Mesothelial cell of epicardium (in vitro differentiated cells): ENCODE measurements at places on chromosomes 2 and 18. TPM values are rescaled to one million over a fixed set of nuclear protein-coding genes. Genes with fewer than 3 reads are reported as not detected.

DNA sequence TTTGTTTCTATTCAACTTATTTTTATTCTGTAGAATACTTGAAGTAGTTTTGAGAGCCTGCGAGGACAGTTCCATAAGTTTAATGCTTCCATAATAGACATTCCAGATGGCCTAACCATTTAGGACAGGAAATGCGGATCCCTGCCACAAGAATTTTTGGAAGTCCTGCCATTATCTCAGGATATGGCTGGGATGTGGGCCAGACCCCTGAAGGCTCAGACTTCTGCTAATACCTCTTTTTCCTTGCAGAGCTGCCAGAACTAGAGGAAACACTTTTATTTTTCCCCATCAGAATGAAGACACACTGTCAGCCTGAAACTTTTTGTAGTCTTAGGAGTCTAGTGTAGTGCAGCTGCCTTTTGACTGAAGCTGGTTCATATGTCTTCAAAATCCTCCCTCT lies 806.5 kb downstream of the TDRD15 start:
- no peak for DNase-seq

CABYR gene
- total RNA-seq, result 13.1 to 14.8 TPM (median 13.7 TPM) in 3 replicates

DNA sequence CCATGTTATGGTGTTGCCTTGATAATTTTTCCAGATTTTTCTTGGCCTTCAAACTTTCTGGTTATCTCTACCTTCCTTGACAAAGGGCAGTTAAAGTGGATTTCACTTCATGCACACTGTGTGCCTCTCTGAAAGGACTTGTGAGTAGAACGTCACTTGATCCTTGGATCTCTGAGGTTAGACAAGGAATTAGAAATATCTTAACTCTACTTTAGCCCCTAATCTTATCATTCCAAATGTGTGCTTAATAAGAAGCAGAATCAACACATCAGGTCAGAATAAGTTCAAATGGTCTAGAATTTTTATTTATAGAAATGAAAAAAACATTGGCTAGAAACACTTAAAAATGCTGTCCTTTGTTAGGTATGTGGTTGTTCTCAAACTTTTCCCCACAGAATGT lies 205.7 kb downstream of the TPGS2 start:
- DNase-seq, result no peak

DNA sequence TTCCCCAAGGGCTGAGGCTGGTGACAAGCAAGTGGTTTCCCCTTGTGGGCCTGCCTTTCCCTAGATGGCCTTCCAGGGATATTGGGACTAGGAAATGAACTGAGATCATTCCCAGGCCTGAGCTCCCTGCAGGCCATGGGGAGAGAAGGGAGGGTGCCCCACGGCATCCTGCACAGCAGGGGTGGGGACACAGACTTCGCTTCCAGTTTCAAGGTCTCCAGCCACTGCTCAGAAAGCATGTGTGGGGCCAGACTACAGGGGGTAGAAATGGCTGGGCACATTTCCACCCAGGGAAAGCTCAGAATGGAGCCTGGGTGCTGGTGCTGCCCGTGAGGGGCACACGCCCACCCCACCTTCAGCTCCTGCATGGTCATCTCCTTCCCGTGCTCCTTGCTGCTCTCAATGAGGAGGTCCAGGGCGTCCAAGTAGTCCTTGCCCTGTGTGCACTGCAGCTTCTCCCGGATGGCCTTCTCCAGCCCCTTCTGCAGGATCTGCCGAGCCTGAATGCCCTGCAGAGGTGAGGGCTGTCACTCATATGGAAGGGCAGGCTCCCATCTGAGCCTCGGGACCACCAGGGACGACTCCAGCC lies 13.2 kb downstream of the CYP26B1 start:
- peak; percentile 35 for DNase-seq

- no peak for DNase-seq
Measured at GRCh38 chr2:96291751-96292150, 13.6 kb downstream of the SNRNP200 start.

- DNase-seq, result peak; percentile 87
Measured at GRCh38 chr2:118186110-118186857, 98.0 kb downstream of the INSIG2 start.

GRCh38 chr2:236871500-236872001 lies 214.1 kb upstream of the COPS8 start:
- DNase-seq, result no peak

GRCh38 chr18:26207937-26208336 lies 18.3 kb upstream of the TAF4B start:
- DNase-seq, result no peak

EMILIN1 gene
- 170 to 179 TPM (median 172 TPM) in 3 replicates for total RNA-seq

- DNase-seq, result no peak
Measured at GRCh38 chr2:70826696-70827350, 6.4 kb upstream of the CLEC4F start.

DNA sequence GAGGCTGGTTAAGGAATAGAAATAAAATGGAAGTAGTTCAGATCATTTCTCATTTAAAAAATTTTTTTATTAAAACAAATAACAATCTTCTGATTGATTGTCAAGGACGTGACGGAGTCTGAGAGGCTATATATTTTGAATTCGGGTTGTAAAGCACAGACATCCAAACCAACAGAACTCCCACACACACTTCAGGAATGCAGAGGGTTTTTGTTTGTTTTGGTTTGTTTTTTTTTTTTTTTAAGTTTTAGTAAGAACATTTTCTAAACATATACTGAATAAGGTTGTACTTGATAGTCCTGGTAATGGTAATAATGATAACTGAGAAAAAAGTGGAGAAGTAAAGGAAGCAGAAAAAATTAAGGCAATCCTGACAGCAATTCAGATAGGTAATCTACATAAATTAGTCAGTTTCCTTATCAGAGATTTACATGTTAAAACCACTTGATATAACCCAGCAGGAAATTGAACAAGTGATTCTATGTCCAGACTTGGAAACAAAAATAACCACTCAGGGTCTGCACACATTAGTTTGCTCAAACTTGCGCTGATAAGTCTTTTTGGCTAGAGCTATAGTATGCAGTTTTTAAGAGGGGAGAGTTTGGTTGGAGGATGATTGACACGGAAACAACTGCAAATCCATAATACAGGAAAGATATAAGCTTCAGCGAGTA lies 51.5 kb upstream of the CTAGE1 start:
- DNase-seq, result no peak

DNA sequence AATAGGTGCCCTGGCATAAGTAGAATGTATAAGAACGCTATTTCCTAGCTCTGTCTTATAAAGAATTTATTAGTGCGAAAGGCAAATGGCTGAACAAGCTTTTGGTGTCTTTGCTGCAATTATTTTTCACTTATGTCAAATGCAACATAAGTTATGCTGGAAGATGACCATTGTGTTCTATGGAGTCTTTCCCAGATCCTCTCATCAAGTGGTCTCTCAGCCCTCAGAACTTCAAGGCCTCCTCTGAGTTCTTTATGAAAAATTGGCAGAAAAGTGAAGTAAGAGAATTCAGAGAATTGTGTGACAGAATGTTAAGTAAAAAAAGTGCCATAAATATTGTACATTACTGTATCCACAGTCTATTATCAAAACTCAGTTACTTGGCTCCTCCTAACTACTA lies 75.2 kb downstream of the RIT2 start:
- DNase-seq, result no peak

DNA sequence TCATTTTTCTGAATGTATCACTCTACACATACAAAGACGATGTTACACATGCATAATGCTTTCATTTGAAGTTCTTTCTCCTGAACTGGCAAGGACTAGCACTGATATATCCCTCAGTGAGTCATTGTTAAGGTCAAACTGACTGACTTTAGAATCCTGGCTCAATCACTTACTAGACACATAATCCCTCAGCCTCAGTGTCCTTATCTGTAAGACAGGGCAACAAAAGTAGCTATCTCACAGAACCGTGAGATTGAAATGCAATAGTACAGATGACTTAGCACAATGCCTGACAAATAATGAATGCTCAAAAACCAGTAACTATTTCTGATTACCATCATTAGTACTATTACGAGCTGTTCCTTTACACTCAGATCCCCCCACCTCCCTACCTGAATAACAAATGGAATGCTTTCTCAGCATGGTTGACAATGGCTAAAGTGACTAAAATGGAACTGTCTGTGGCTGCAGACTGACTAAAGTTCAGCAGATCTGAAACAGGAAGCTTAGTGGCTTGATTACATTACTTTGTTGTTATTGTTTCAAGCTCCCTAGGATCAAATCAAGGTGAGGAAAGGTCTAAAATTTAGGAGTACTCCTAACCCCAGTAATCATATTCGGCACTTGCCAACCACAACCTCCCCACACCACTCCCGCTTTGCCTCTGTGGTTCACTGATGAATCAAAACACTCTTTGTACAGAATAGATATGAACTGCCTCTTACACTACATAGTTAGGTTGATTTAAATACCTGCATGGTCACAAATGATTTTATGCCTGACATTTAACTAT lies 35.8 kb upstream of the CACNB4 start:
- no peak for DNase-seq

DNA sequence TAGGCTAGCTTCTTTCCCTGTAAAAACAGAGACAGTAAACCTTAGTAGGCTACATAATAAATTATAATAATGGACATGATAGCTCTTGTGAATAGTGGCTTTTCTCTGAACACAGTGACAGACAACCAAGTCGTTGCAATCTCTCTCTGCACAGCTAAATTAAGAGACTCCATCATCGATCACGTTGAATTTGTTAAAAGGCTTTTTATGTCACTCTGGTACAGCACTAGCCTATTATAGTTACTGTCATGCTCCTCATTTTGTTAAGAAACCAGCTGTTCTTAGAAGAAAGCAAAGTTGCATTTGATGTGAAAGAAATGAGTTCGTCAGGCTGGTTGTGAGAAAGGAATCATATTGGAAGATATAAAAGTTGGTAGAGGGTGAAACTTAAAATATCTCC lies 50.3 kb upstream of the ARHGAP28 start:
- no peak for DNase-seq

DNA sequence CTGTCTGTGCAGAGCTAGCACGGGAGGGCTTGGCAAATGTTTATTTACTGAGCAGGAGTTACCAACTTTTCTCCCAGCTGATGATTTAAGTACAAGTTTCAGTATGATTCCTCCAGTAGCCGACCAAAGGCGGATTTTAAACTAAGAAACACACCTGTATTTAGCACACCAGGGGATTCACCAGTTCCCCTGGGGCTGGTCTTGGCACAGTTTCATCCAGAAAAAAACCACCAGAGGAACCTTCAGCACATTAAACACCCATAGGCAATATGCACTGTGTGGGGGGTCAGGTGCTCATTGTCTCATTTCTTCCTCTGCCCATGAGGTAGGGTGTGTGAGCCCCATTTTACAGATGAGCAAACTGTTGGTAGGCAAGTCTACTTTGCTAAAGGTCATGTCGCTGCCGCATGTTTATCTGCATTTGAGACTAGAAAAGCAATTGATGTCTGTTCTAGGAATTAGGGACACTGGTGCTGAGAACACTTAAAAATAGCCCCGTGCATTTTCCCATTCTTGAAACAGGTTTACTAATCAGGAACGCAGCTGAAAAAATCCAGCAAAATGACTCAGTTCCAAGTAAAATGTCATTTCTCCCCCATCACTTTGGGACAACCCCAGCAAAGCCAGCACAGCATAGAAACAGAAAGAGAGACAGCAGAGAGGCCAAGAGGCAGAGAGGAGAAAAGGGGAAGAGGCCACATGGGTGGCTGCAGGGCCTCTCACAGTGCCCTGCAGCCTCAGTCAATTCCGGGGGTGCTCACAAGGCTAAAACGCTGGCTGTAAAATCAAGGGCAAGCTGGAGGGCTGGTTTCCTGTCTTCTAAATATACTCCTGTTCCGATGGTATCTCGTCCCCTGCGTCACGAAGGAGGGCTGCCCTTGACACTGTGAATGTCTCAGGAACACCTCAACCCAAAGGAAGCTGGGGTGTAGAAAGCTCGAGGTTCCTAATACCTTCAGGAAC lies 166.8 kb upstream of the ID2 start:
- DNase-seq, result no peak

HDHD2 gene
- 40.1 to 44.0 TPM (median 41.0 TPM) in 3 replicates for total RNA-seq

CDH7 gene
- total RNA-seq, result 0.75 to 1.1 TPM (median 0.94 TPM) in 3 replicates

GRCh38 chr2:230097424-230097823 lies 28.7 kb upstream of the SLC16A14 start:
- DNase-seq, result no peak

DNA sequence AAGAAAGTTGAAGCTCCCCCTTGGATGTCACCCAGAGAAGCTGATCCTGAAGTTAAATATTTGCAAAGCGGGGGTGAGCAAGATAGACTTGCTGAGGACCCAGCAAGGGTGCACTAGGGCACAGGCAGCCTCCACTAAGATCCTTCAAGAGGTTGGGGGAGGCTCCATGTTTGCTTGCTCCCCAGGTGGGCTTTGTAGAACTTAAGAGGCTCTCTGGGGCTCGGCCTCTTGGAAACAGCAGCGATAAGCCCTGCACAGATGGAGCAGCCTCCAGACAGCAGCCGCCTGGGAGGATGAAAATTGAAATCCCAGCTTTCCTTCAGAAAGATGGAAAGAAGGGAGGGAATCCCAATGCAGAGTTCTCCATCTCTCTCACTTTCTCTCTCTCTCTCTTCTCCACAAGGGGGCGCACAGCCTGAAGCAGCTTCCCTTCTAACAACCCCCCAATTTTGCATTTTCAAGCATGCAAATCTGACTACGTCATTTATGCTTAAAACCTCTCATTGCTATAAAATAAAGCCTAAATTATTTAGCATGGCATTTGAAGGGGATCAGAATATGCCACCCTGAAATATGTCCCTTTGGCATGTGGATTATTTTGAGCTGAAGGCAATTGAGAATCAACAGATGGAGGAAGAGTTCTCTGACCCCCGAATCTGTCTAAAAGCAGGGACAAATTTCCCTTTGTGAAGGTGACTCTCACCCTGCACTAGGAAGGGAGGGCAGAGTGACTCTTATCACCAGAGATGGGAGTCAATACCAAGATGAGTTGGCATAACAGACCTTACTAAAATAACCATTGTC lies 185.7 kb upstream of the KLHL29 start:
- no peak for DNase-seq

DNA sequence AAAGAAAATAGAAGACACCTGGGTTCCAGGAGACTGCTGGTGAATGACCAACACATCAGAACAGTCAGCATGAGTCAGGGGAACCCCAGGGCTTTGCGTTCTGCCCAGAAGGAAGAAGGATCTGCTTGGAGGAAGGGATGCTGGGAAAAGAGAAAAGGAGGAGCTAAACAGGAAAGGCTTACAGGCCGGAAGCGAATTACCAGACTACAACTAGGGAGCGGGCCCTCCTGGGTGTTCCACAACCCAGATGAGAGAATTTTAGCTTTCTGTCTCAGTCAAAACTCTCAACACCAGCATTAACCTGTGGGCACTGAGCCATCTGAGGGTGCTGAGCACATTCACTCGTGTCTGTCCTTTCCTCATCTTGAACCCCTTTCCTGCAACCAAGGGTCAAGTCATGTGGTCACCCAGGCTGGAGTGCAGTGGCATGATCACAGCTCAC lies 19.2 kb downstream of the CDC42EP3 start:
- no peak for DNase-seq

DNA sequence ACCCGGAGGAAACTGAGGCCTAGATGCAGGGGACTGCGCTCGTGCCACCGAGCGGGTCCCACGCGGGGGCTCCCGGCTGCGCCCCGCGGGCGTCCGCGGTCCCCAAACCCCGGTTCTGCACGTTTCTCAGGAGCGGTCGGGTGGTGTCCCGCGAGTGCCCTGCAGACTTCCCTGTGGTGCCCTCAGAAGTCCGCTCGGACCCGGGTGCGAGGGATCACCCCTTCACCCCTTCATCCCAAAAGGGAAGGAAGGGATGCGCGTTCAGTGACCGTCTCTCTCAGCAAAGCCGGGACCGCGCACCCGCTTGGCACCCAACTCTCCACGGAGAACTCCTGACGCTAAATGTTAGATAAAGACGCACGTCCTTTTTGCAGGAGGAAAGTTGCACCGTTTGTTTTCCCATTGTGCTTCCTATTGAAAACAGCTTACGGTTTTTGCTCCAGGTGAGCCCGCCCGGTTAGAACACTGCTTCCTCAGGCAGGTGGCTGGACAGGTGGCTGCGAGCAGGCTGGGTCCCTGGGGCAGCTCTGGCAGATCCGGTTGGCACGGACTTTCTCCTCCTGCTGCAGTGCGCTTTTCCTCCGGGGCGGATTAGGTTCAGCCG lies 779 bp downstream of the DGKD start:
- no peak for DNase-seq
